ENCODE measurements at places on chromosomes 7 and 10. TPM values are rescaled to one million over a fixed set of nuclear protein-coding genes. Genes with fewer than 3 reads are reported as not detected.

NKX1-2 gene
- total RNA-seq = not detected

VENTX gene
- 1.3 TPM for total RNA-seq

GRCh38 chr7:78112488-78112887 is 313.9 kb downstream of the PHTF2 start:
- no peak for DNase-seq

DNA sequence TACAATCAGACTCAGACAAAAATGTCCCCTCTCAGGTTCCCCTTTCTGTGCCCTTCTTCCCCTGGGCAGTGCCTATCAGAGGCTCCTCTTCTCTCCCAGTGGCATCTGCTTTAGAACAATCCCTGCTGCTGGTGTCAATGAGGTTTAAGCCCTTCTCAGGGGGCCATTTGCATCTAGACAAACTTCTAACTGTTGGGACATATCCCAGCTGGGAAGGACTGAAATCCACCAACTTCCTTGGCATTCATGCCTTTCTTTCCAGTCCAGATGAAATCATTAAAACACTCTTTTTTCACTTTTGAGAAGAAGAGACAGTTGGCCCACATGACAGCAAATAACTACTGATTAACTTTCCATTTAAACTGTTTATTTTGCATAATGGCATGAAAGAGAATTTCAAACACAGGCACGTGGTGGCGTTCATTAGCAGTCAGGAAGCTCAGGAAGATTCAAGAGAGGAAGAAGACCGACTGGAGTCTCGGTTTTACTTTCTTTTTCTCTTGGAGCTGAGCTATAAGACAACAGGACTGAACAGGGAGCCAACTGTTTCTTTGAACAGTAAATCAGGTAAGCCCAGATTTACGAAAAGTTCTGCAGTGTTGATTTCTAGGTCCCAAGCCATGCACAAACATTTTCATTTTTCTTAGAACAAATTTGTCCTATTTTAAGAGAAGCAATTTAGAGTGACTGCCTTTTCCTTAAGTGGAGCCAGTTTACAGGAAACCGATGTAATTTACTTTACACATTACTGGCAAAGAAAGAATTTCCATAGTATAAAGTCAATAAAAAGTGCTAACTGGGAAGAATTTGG is at the start of gene GIMAP2:
Gene GIMAP2 (plus strand): TSS at position 488 of the 811 bp plus-strand sequence. CDS start 1,354 bp downstream, outside the sequence.
- DNase-seq = no peak

DNA sequence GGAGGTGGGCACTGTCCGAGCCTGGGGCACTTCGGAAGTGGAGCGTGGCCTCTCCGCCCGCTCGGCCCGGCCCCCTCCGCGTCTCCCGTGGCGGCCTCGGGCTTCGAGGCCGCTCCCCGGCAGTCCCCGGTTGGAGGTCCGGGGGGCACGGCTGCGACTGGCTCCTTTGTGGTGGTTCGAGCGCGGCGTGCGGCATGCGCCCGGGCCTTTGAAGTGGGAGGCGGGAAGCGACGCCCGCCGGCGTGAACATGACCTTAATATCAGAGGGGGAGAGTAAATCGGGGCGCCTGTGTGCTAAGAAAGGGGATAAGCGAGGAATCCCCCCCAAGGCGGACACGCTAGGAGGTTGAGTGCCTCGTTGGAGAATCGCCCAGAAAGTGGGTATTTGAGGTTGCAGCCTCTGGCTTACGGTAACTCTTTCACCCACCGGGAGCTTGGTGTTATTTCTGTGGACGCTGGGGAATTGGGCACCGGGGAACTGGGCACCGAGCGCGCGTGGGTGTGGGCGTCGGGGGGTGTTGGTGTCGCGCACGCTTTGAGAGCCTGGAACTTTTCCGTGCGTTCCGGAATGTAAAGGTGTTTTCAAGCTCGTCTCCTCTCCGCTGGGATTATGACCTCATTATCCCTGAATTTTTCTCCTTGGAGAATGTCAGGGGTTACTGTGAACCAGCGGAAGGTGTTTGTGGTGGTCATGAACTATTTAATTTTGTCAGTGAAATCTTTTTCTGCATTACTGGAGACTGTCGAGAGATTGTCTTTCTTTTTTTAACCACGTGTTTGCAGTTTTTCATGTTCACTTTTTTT is 660 bp downstream of the SUV39H2 start:
- no peak for DNase-seq

DNA sequence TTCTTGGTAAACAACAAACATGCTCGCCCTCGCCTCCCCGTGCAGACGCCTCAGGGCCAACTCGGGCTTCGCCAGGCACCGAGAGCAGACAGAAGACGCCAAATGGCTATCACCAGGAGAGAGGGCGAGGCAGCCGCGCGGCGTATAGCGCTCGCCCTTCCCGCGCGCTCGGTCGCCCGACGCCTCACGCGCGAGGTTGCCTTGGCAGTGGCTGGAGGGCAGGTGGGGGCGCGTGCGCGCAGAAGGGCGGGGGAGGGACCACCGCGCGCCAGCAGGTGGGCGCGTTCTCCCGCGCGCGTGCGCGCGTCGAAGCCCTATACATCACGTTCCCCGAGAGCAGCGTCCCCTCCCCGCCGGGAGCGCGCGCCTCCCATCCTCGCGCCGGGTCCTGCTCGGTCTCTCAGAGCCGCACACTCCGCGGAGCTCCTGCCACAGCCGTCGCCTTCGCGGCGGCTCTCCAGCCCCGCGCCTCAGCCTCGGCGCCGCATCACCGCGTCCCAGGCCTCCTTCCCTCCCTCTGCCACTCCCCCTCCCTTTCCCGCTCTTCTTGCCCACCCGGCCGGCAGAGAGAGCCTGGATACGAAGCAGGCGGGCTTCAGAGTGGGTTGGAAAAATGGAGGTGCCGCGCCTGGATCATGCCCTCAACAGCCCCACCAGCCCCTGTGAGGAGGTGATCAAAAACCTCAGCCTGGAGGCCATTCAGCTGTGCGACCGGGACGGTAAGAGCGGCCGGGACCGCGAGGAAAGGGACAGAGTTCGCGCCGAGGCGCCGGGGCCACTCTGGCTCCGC is at the start of gene PHYHIPL:
Gene PHYHIPL (plus strand): TSS at position 403 of the 790 bp plus-strand sequence. CDS start 211 bp downstream, at position 614.
- no peak for DNase-seq

DNA sequence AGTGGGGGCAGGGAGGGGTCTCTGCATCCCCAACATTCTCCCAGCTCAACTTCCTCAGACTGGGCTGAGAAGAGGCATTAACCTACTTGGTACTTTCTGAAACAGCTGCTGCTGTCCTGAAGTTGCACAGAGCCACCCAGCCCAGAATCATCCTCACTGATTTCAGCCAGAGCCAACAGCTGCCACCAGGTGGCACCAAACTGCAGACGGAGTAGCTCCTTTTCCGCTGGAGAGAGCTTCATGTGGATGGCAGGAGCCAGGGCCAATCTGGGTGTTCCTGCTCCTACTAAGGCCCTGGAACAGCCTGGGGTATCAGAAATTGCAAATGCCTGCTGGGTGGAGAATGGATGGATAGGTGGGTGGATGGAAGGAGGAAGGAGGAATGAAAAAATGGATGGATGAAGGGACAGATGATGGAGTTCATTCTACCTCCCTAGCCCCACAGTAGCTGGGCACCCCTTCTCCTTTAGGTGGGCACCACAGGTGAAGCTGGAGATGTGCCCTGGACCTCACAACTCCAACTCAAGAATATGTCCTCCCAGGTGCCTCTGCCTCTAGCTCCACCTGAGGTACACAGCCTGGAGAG is 11.8 kb upstream of the DRGX start:
- peak; percentile 80 for DNase-seq

GRCh38 chr7:37960483-37960882 is 40.0 kb downstream of the EPDR1 start:
- DNase-seq = no peak

DNA sequence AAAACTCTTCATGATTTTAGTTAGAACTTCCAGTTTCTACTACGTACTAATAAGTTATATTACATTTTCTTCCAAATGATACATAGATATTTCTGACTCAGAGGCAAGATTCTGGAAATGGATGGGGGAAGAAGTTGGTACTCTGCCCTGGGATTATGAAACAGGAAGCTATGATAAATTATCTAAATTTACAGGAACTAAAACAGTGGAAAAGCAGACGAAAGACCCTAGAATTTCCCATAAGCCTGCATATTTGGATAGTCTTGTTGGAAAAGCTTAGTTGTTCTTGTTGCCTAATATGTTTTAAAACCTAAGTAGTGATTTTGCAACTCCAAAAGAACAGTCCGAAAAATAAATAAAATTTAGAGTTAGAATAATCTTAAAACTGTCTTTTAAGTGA is 21.8 kb downstream of the CFAP69 start:
- no peak for DNase-seq

All from left cardiac atrium (tissue), 4 donors.